Urinary bladder (tissue), 4 donors: ENCODE measurements at places on chromosomes 2 and 18.

DNA sequence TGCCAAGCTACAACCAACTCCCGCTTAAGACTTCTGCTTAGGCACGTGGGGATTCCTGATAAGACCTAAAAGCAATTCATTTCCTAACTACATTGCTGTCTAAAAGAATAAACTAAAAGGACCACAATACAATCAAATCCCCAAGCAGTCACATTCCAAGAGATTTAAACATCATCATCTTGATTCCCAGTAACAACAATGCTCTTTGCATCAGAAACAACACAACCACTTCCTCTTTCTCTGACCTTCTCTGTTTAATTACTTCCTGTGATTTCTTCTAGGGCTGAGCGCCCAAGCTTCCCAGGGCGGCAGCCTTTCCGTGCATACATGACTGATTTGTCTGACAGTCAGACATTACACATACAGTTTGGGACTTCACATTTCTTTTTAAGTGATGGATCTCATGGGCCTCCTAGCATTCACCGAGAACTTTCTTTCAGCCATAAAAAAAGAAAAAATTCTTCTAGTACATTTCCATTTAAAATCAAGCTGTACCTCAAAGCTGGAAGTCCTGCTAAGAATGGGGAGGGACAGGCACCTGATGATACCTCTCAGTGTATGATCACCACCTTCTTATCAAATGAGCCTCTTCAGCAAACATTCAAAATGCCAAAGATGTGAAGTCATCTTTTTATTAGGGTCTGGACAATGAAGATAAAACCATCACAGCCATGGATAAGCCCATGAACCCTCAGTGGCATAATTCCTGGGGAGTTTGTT lies 11.5 kb downstream of the SPRED2 start:
- no peak for DNase-seq

DNA sequence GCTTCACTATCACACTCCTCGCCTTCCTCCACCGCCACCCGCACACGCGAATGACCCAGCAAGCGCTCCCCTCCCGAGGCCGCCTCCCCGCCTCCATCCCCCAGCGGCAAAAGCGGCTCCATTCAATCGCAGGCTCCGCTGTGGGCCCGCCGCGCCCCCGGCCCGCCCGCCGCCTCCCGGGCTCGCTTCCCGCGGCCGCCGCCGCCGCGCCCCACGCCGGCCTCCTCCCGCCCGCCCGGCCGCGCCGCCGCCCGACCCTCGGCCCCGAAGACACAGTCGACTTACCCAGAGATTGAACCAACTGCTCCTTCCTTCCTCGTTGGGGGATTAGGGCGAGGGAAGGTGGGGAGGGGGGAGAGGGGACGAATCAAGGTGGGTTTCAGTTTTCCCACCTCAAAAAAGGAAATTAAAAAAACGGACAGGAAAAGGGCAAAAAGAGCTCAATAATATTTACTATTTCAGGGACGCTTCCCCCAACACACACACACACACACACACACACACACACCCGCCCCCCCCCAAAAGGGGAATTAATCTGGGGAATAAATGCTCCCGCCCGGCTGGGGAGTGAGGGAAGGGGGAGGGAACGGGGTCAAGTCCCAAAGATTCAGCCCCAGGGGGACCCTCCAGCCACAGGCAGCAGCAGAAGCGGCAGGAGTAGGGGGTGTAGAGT lies 743 bp downstream of the XPO1 start:
- no peak for DNase-seq

GRCh38 chr2:71453404-71454220 lies at the start of gene DYSF:
Gene DYSF (plus strand): TSS chr2:71453561.
- no peak for DNase-seq

DNA sequence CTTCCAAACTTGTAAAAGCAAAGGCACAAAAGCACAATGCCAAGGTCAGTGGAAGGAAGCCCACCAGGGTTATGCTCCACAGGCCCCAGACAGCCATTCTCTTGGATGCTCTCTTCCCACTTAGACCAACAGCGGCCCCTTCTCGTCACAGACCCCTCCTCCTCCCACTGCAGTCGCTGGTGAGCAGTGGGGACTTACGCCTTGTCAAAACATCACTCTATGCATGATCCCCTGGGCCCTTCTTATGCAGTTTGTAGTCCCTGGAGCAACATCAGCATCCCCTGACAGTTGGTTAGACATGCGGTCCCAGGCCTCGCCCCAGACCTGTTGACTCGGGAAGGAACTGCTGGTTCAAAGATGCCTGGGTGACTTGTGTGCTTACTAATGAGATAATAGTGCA lies 376.0 kb upstream of the KLHL29 start:
- DNase-seq = no peak

- no peak for DNase-seq
Measured at GRCh38 chr2:11835403-11835802, 89.0 kb downstream of the LPIN1 start.

DNA sequence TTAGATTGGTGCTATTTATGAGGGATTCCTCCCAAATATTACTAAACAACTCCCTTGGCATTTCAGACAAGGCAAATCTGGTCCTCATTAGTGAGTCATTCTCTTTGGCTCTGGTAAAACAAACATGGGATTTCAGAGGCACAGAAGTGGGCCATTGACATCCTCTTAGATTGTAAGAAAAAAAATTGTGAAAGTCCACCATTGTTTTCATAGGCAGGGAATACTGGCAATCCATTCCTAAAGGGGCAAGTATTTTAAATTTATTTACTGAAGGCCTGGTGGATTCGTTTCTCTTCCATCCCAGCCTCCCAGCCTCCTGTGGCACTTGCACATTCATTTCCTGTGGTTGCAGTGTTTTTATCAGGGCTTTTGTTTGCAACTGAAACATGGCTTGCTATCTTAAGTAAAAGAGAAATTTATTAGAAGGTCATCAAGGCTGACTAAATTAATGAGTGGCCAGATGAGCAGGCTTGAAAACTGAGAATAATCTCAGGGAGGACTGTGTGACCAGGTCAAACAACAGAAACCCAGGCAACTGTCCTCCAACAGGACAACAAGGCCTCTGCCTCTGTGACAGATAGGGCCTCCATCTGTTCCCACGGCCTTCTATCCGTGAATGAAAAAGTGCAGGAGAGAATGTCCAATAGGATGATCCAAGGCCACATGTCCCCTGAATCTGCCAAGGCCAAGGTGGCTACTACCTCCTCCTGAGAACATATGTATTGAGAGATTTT lies 23.1 kb upstream of the TNFAIP6 start:
- DNase-seq = no peak

- DNase-seq = no peak
Measured at GRCh38 chr2:42996528-42996927, 204.1 kb upstream of the HAAO start.

- DNase-seq = no peak
Measured at GRCh38 chr2:189662669-189663226, 1.5 kb downstream of the ASNSD1 start.

DNA sequence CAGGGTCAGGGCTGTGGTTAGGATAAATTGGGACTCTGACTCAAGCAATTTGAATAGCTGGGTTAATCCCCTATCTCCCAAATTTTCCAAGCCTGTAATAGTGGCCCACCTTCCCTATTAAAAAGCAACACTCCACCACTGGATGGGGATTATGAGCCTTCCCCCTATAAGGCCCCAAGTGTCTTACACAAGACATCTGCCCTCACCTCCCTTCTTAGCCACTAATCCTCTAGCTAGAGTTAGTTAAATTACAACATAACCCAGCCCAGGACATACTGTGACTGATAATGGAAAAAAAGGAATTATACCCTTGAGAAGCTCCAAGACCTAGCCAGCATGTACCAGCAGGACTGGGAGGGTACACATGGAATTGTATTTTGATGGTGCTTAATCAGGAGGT lies 190.4 kb downstream of the NRP2 start:
- DNase-seq = no peak

DNA sequence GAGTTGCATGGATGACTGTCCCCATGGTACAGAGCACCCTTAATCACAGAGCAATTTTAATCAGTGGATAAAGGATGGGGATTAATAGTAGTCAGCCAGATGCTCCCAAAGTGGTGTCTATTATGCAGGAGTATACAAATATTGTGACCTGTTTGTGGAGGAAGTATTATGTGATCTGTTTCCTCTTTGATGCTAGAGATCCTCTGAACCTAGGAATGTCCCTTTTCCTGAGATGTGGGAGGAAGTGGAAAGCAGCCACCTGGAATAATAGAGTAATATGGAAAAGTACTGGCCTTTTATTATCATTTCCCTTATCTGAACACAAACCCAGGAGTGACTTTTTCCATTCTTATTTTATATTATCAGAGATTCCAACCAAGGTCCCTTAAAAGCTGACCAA lies 94.2 kb upstream of the EFEMP1 start:
- DNase-seq = no peak

DNA sequence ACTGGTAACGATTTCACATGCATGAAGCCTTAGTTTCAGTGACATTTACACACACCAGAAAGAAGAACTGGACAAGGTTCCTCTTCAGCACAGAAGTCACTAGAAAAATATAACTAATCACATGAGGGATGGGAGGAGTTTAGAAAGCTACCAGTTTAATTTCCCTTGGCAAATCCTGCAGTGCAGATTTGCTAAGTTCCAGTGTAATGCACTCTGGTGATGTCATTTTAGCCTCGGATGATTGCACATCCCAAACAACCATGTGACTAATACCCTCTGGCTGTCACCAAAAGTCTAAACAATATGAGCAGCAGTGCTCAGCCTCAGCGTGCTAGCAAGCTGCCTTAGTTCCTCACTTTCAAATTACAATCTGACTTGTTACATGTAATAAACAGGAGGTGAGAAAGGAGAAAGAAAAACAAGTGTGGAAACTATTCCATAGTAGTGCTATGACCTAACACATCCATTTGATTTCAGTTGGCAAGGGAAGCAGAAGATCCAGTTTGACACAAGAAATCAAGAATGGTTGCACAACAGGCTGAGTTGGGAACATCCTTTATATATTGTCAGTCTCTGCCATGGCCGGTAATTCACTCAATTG lies 35.3 kb upstream of the PPP1CB start:
- DNase-seq = peak; percentile 66

DNA sequence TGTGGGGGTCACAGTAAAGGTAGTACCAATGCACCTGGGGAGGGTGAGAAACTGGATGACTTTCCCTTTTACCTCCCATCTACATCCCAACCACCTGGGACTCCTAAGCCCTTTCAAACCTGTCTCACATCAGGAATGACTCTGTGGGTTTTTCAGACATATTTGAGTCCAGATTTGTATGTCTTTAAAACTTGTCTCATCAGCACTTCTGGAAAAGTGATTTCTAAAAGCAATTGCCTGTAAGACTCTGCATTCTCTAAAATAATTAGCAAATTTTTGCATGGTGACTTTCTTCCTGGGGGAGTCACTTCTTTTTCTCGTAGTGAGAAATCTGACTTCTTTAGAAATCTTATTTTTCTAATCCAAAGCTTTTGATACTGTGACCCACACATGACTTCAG lies 1553.0 kb upstream of the PIK3C3 start:
- no peak for DNase-seq

DNA sequence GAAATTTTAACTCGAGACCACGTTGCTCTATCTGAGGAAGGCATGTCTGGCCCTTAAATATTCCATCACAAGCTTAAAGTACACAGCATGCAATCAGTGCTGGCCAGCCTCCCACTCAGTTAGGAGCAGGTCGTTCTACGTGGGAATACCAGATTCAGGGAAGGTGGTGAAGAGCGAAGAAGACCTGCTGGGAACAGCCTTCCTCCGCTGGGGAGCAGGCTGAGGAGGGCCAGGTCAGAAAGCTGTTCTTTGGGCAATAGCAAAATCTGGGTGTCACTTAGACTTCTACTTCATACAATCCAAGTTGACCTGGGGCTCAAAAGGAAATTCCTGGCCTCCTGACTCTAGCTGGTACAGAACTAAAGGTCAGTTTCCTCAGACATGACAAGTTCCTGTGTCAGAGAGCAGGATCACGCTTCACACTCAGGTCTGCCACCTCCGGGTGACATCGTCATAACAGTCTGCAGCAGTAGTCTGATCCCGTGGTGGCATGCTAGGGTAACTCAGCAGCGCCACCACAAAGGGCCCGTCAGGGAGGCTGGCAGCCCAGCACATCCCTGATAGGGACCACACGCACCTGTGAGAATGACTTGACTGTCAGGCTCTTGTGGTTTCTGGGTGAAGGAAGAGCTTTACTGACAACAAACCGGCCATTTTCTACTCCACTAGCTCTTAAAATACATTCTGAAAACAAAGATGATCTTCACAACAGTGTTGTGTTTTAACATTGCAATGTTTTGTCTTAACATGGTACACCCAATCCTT lies 35.2 kb upstream of the NAPG start:
- no peak for DNase-seq

DNA sequence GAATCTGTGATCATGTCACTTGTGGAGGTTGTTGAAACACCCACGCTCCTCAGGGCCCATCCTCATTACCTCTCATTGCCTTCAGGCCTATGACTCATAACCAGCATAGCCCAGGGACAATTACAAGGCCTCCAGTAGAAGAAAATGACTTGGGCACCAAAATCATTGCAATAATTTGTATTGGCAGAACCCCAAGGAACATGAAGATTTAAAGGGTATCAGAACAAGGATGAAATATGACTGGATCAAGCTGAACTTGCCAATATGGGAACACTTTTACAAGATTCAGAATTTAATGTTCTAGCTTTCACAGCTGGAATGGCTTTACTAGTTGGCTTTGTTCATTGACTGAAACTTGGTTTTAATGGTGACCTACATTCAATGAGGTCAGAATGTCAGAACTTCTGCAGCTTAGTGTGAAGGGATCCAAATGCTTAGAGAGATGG lies 156.4 kb downstream of the COPS8 start:
- no peak for DNase-seq

DNA sequence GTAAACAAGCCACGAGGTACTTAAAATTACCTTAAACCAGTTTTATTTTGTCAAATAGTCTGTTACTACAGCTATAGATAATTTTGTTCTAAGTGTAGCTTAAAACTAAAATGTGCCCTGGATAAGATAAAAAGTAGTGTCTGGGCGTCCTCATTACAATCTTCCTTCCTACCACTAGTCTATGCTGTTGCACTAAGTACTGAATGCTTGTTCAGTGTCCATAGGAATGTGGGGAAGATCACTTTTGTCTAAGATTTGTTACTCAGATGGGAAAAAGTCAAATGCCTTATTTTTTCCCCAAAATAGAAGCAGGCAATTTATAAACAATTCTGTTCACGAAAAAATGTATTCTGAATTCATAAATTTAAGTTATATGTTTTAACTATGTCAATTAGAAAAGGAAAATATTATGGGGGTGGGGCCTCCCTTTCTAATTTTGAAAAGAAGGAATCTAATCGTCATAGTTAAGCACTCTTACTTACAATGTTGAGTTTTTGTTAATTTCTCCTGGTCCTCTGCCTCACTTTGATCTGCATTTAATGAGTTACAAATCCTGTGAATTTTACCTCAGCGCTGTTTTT lies 140.4 kb upstream of the VRK2 start:
- no peak for DNase-seq
